ENCODE measurements at places on chromosomes 7 and 10.

- no peaks in the 10 kb centered on the region for H3K36me3 ChIP-seq
- H3K27ac ChIP-seq = no peak overlapping the region
- H3K27me3 ChIP-seq = no peaks in the 10 kb centered on the region
- no peak for DNase-seq
- no peak overlapping the region for H3K4me3 ChIP-seq
Observed at GRCh38 chr10:50561266-50561665, 62.5 kb downstream of the SGMS1 start.

DNA sequence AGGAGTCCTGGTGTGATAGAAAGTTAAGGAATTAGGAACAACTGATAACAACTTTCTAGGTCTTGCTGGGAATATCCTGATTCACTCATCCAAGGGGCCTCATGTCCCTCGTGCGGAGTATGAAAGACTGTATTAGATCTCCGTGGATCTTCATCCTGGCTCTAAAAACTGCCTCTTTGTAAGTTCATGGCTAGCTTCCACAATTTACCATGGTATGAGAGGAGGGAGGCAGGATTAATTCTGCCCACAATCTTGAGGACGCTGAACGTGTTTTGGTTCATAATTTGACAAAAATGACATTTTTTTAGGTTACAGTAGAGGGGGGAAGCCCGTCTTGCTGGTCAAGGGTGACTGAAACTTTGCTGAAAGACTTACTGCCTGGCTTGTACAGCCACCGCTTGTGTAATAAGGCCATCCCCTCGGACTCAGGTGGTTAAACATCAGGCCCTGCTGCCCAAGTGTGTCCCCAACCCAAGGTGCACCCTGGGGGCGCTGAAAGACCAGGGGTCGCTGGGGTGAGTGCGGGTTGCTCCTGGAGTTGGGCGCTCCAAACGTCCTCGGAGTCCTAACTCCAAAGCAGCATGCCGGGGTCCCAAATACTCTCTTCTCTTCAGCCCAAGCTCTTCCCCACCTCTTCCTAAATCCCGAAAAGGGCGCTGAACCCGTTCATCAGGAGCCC, 733 bp downstream of the HIBADH start:
- DNase-seq = peak; percentile 30
- peaks cover 6% of the 10 kb centered on the region for H3K36me3 ChIP-seq
- peak overlapping the region; percentile 95 for H3K4me3 ChIP-seq
- no peaks in the 10 kb centered on the region for H3K27me3 ChIP-seq

GRCh38 chr10:107083388-107084009, 81.0 kb downstream of the SORCS1 start:
- H3K27me3 ChIP-seq = no peaks in the 10 kb centered on the region
- H3K4me1 ChIP-seq = no peaks in the 10 kb centered on the region
- no peak overlapping the region for H3K27ac ChIP-seq
- no peak for DNase-seq
- H3K4me3 ChIP-seq = no peak overlapping the region
- H3K36me3 ChIP-seq = no peaks in the 10 kb centered on the region

- H3K27ac ChIP-seq = no peak overlapping the region
- H3K4me3 ChIP-seq = peak overlapping the region; percentile 95
- peaks cover 45% of the 10 kb centered on the region for H3K4me1 ChIP-seq
Observed at GRCh38 chr10:102419269-102420180, 940 bp upstream of the PSD start.
